ENCODE measurements at places on chromosomes 5 and 9. TPM values are rescaled to one million over a fixed set of nuclear protein-coding genes. Genes with fewer than 3 reads are reported as not detected.

Gene PCDHGC5
- 2.0 TPM for total RNA-seq

Gene ADAMTSL1
- 2.0 TPM for total RNA-seq

Gene CYLC2
- not detected for total RNA-seq

Gene OTP
- not detected for total RNA-seq

Gene RAI14
- total RNA-seq: 217 TPM

Gene RORB
- total RNA-seq: 0.17 TPM

Gene REEP2
- total RNA-seq: not detected

Gene GHR
- total RNA-seq: 6.8 TPM

DNA sequence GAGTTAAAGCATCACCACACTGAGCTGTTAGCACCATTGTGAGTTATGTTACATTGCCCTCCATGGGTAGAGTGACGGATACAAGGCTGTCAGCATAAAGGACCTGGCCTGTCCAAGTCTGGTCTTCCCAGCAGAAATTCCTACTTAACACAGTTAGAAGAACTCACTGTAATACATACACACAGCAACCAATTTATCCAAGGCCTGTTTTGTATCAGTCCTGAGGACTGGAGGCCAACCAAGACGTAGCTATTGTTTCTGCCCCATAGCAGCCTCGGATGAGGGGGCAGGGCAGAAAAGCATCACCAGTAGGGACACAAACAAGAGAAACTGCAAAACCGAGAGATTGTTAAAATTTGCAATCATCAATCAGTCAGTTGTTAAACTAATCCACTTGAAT is 66.0 kb upstream of the CKMT2 start:
- H3K36me3 ChIP-seq: no peaks in the 10 kb centered on the region
- H3K4me1 ChIP-seq: no peaks in the 10 kb centered on the region
- no peak for DNase-seq
- H3K27ac ChIP-seq: no peak overlapping the region
- H3K27me3 ChIP-seq: no peaks in the 10 kb centered on the region

DNA sequence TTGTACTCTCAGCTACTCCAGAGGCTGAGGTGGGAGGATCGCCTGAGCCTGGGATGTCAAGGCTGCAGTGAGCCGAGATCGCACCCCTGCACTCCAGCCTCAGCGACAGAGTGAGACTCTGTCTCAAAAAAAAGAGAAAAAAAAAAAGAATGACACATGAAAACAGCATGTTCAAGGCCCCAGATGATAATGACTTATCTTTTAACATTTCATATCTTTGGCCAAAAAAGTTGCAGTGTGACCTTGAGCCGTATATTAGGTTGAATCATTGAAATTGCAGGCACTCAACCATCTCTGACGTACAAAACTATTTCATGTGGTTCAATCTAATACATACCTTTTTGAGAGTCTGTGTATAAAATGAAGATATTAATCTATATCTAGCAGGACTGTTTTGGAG is 79.1 kb upstream of the CPEB4 start:
- no peaks in the 10 kb centered on the region for H3K36me3 ChIP-seq
- no peaks in the 10 kb centered on the region for H3K4me1 ChIP-seq
- no peak overlapping the region for H3K27ac ChIP-seq
- H3K27me3 ChIP-seq: no peaks in the 10 kb centered on the region

DNA sequence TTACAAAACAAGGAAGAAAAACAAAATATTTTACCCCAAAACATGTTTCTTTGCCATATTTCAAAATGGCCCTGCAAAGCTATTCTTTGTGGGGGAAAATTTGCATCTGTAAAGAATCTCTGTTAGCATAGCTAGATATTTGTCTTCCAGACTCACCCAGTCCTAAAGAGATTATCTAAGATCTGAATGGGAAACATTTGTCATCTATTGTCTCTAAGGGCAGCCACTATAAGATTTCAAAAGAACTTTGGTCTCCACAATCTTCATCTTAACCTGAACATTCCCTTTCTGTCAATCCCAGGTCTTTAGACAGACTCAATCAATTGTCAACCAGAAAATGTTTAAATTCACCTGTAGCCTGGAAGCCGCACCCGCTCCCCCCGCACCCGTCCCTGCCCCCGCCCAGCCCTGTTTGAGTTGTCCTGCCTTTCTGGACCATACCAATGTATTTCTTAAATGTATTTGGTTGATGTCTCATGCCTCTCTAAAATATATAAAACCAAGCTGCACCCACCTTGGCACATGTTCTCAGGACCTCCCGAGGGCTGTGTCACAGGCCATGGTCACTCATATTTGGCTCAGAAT is 330.6 kb downstream of the RAB3C start:
- H3K4me3 ChIP-seq: no peak overlapping the region
- no peak for DNase-seq
- H3K27ac ChIP-seq: no peak overlapping the region
- H3K36me3 ChIP-seq: no peaks in the 10 kb centered on the region

DNA sequence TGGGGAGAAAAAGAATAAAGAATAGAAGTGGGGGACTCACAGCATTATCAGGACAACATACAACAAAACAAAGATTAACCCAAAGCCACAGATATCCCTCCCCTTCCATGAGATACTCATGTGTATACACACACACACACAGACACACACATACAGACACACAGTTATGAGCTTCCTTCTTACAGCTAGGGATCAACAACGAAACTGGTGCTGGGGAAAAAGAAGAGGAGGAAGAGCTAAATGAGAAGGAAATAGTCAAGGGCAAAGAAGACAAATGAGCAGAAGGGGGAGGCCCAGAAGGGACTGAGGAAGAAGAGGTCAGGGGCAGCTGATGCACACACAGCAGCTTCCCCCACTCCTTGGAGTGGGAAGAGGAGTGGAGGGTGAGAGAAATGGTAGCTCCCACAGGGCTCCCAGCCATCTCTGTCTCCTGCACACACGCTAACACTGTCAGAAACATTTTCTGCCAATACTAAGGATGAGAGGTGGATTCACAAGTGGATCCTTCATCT is 66.2 kb downstream of the SIL1 start:
- no peak for DNase-seq
- peaks cover 6% of the 10 kb centered on the region for H3K4me1 ChIP-seq
- no peaks in the 10 kb centered on the region for H3K27me3 ChIP-seq
- peak overlapping the region; percentile 82 for H3K27ac ChIP-seq

DNA sequence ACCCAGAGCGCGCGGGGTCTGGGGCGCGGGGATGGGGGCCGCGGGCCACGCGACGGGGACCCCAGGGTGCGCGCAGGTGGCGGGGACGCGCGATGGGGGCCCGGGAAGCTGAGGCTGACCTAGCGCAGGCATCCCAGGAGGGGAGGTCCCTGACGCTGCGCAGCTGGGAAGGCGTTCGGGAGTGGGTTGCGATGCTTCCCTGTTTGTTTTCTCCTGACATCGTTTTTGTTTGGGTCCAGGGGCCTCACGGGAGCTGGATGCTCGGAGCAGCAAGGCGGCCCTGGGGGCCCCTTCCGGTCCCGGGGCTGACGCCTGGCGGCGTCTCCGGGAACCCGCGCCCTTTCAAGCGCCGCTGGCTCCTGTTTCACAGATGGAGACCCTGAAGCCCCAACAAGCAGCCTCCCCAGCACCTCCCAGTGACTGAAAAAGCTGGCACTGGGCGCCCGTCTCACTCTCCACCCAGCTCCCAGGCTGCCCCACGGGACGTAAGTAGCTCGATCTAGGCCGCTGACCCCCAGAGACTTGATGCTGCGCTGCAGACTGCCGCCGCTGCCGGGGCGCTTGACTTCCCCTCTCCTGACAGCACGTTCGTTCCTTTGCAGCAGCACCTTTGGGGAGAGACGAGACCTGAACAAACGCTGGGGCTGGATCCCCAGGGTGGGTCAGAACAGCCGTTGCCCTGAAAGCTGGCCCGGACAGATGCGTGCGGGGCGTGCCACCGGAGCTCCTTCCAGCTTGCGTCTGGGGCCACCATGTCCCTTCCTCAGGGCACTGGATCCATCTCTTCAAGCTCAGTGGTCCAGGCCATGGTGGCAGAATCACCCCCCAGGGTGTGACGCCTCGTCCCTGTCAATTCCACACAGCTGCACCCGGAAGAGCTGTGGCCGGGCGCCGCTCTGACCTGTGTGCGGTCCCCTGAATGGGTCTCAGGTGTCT is 593 bp downstream of the BRD3OS start:
- peak overlapping the region; percentile 97 for H3K4me3 ChIP-seq
- H3K4me1 ChIP-seq: peaks cover 4% of the 10 kb centered on the region
- no peak for DNase-seq
- H3K36me3 ChIP-seq: peaks cover 35% of the 10 kb centered on the region
- no peaks in the 10 kb centered on the region for H3K27me3 ChIP-seq

DNA sequence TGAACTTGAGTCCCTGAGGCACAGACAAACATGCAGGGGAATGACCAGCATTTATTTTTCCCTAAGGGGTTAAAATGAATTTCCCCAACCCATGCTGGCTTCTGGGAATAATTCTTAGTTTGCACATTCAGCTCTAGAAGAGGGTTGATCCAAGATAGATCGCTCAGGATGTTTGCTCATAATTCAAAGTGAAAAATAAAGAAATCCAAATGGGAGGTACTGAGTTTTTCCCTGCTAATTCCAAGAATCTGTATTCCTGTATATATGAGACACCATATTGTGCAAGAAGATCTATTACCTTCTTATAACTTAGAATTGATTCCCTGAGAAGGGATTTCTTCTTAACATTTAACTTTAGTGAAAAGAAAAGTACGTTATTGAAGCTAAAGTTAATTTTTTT is 96.2 kb downstream of the VCAN start:
- DNase-seq: no peak
- H3K4me3 ChIP-seq: no peak overlapping the region
- no peaks in the 10 kb centered on the region for H3K36me3 ChIP-seq
- peaks cover 6% of the 10 kb centered on the region for H3K27me3 ChIP-seq
- H3K4me1 ChIP-seq: no peaks in the 10 kb centered on the region
- no peak overlapping the region for H3K27ac ChIP-seq

Data from spleen (tissue), 13 donors.